Stimulated activated CD8-positive, alpha-beta memory T cell treated with anti-CD3 and anti-CD28 coated beads, Interleukin-4, amount 100 ng/mL, for 1 hour (primary cell): ENCODE measurements at places on chromosomes 12 and 14.

- no peak for DNase-seq
Observed at GRCh38 chr12:98156697-98157096, 358.7 kb upstream of the TMPO start.

GRCh38 chr14:103680491-103681231 lies 34.6 kb downstream of the XRCC3 start:
- DNase-seq = no peak

GRCh38 chr12:59031313-59031712 lies 111.0 kb upstream of the LRIG3 start:
- no peak for DNase-seq

DNA sequence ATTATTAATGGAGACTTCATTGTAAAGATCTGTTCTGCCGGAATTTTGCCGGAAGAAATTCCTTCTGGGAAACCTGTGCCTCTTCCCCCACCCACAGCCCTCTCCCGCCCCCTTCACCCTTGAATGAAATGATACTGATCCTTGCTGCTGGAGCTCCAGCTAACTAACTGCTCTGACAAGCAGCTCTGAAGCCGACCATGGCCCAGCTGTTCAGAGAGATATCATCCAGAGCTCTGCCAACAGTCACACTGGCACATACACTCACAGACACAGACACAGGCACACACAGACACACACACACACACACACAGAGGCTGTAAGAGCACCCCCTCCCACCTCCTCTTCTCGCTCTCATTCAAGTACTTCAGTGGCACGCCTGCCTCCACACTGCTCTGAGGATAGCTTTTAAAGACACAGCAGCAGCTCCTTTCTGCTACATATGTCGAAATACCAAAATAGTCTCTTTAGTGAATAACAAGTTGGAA lies 88.6 kb downstream of the R3HDM2 start:
- no peak for DNase-seq

GRCh38 chr12:100497105-100497795 lies 23.6 kb downstream of the NR1H4 start:
- DNase-seq = no peak

DNA sequence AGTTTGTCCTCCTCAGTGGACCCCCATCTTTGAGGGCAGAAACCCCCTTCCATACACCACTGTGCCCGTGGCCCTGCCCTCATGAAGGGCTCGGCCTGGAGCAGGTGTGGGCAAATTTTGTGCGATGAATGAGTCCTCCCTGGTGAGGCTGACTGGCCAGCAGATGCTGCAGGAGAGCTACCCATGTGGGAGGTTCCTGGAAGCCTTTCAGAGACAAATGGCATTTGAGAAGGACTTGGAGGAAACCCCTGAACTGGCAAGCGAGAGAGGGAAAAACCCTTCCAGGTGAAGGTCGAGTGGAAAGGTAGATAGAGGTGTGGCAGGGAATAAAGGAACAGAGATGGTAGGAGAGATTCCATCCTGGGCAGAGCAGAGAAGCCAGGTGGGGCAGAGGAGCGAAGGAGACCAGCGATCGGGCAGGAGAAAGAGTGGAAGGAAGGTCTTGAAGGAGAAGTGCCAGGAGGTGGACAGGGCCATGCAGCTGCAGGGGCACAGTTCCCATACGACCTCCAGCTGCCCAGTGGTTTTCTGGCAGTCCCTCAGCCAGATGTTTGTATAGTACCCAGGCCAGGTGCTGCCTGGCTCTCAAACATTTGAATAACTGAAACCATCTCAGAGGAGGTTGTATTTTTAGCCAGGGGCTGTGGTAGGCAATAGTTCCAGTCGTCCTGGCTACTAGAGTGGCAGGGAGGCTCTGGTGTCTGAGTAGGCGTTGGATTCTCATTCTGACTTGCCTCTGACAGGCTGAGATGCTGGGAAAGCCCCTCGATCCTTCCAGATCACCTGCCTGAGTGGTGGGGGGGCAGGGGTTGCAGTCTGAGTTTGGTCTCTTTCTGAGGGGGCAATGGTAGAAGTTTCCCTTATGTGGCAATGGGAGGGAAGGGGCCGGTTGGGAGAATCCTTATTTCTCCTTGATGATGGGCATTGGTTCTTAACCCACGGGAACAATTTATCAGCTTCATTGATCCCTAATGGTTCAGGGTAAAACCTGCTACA lies 40.1 kb downstream of the FBXL14 start:
- no peak for DNase-seq

GRCh38 chr12:105099356-105099755 lies 8.2 kb upstream of the WASHC4 start:
- DNase-seq = no peak

GRCh38 chr14:105761842-105762241 lies 235.5 kb downstream of the TMEM121 start:
- no peak for DNase-seq

- DNase-seq = no peak
Observed at GRCh38 chr12:91406920-91407341, 224.3 kb upstream of the DCN start.

DNA sequence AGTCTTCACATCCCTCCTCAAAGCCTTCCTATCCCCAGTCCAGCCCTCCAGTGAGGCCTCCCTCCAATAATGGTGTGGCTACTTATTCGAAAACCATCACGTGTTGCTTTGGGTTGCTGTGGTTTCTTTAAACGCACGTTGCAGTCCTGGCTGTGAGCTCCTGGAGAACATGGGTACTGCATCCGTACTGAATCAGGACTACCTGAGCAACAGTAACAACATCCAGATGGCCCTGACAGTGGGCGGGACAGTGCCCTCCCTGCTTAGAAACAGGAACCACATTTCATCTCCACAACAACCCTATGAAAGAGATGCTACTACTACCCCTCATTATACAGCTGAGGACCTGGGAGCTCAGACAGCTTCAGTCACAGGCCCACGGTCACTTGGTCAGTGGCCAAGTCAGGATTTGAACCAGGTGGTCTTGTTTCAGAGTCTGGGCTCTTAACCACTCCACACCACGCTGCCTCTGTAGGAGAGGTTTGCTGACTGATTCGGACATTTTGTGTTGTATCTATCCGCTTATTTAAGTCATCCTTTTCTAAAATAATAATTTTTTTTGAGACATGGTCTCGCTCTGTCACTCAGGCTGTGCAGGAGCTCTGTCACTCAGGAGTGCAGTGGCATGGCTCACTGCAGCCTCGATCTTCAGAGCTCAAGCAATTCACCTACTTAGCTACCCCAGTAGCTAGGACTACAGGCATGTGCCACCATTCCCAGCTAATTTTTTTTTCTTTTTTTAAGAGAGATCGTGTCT lies 104.8 kb downstream of the DPF3 start:
- DNase-seq = no peak

GRCh38 chr12:77049767-77050353 lies 15.5 kb downstream of the E2F7 start:
- no peak for DNase-seq

- no peak for DNase-seq
Observed at GRCh38 chr14:71713016-71713415, 219.2 kb upstream of the RGS6 start.

GRCh38 chr14:53792909-53793308 lies 163.7 kb downstream of the BMP4 start:
- no peak for DNase-seq

DNA sequence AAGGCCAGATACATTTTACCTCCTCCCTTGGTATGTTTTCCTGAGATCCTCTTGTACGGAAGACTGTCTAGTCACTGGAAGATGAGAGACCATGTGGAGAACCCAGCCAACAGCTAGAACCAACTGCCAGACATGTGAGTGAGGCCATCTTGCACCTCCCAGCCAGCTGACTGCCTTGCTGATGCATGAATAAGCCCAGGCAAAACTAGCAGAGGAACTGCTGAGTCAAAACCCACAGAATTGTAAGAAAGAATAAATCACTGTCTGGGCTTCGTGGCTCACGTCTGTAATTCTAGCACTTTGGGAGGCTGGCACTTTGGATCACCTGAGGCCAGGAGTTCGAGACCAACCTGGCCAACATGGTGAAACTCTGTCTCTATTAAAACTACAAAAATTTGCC lies 160.0 kb downstream of the TPH2 start:
- DNase-seq = no peak

DNA sequence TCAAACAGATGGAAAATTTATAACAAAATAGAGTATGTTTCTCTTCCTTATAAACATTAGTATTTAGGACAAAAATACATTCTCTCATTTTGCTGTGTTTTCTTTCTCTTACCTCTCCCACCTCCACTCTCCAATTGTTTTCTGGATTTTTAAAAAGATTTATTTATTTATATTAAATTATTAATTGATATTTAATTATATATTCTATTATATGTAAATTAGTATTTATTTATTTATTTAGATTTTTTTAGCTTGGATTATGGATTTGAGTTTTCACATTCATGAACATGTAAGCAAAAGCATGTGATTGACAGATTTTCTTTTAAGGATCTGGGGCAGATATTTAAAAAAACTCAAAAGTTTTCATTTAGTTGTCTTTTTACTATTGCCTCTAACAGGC lies 35.6 kb downstream of the SCN8A start:
- no peak for DNase-seq

DNA sequence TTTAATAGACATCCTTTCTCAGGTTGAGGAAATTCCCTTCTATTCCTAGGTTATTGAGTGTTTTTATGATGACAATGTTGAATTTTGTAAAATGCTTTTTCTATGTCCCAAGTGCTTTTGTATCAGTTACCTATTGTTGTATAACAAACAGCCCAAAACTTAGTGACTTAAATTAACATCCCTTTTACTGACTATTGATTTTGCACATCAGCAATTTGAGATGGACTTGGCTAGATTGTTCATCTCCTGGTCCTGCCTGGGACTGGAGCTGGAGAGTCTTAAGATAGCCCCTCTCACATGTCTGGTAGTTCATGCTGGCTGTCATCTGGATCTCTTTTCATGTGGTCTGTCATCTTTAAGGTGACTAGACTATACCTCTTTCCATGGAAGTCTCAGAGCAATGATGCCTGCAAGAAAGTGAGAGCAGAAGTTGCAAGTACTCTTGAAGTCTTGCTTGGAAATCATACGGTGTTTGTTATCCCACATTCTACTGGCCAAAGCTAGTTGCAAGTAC lies 132.6 kb downstream of the RPAP3 start:
- no peak for DNase-seq

DNA sequence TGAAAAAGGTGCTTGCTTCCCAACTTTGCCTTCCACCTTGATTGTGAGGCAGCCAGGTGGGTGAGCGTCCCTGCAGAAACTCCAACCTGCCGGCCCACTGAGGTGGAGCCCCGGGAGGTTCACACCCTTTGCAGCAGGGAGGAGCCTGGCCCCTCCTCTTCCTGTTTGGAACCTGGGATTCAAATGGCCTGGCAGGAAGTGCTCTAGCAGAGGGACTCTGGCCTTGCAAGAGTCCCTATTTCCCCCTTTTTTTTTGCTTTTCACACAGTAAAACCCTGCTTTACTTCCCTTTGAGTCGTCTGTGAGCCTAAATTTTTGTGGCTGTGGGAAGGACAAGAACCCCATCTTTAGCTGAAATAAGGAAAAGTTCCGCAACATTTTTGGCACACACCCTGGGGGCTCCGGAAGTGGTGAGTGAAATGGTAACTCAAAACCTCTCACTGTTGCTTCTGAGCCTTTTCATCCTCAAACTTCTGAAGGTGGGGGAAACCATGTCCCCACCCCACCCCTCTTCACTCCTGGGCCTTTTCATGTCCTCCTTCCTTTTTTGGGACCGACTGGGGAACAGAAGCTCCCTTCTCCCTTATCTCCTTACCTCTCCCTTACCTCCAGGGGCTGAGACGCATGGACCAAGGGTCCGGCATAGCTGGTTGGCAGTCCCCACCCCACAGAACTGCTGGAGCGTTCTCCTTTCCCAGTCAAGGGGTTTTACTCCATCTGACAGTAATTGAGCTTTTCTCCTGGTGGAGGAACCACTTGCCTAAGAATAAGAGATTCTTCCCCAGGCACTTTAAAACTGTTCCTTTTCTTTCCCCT lies 102.0 kb downstream of the KCNMB4 start:
- no peak for DNase-seq

DNA sequence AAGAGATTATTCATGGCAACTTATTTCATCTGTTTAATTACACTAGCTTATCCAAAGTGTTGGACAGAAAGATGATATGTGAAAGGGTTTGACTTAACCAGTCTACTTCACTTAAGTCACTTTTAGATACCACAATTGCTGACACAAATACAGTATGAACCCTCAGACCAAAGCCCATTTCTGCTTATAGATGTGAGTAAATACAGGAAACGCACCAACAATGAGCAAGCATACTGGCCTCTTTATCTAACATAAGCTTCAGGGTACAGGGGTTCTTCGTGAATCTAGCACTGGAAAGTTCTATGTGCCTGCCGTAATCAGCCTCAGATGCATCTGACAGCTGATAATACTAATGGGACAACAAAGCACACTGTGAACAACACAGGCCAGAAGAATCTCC lies 209.6 kb downstream of the MED13L start:
- DNase-seq = no peak

GRCh38 chr14:59939828-59940227 lies 19.9 kb downstream of the LRRC9 start:
- DNase-seq = no peak

DNA sequence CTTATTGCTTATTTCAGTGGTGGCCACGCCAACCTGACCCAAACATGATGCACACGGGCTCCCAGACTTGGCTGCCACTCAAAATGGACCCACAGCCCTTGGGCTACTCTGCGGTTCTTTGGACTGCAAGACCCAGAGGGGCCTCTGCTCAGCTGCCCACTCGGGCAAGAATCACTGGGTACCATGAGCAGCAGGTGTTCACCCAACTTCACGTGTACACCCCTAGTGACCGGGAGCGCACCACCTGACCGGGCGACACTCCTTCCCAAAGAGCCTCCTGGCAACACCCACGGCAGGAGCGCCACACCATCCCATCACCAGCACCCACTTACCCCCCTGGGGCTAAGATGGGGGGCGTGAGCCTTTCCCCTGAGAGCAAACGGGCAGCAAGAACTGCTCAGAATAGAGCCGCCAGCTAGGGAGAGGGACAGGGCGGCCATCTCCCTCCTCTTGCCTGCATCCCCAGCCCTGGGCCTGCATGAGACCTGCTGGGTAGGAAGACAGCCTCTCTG lies 32.0 kb downstream of the CCNK start:
- DNase-seq = no peak

GRCh38 chr12:124369055-124369826 lies 74.3 kb downstream of the RFLNA start:
- no peak for DNase-seq

DNA sequence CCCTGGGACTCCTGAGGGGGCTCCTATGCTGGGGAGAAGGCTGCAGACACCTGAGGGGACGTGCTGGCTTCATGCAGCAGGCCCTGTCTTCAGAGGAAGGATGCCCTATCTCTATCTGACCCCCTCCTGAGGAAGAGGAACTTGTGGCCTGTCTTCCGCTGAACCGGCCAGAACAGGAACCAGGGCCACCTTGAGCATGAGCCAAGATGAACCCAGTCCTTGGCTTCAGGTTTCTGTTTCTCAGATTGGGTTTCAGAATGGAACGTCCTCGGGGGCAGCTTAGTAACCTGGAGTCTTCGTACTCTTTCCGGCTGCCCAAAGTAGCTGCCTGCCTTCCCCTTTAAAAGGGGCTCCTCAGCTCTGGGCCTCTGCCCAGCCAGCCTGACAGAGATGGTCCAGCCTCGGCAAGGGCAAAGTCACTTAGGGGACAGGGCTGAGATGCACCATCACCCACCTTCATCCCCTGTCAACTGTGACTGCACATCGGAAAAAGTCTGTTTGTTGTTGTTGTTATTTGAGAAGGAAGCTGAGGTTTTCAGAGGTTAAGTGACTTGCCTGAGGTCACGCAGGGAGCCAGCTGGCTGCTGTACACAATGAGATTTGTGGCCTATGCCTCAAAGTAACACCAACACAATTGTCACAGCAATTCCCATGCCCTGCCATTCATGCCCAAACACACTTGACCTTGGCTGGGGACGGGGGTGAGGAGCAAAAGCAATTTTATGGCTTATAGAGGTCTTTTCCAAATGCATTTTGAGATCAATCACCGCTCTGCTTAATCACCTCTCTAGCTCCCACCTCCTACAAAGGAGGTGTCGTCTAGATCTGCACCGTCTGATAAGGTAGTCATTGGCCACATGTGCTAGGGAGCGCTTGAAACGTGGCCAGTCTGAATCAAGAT lies 13.4 kb downstream of the ASB2 start:
- no peak for DNase-seq
